ENCODE measurements at places on chromosomes 4 and X.

GRCh38 chr4:138686106-138686835, 329.3 kb upstream of the NOCT start:
- DNase-seq: no peak

GRCh38 chr4:2141762-2142451, 82.8 kb downstream of the NAT8L start:
- no peak for DNase-seq

- no peak for DNase-seq
Observed at GRCh38 chr4:148273501-148273986, 168.7 kb downstream of the NR3C2 start.

DNA sequence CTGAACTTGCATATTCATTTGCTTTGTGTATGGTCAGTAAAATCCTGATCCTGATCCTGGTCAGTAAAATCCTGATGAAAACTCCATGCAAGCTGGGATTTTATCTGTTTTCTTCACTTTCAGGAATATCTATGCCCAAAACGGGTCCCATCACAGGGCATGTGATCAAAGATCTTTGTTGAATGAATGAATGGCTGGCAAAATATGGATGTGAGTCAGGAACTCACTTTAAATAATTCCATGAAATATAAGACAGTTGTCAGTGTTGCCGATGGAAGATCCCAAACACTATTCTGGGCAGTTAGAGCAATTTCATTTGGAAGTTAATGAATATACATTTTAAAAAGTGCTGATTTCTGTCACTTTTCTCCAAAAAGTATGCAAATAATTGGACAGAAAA, 598.4 kb downstream of the GBA3 start:
- DNase-seq: no peak

DNA sequence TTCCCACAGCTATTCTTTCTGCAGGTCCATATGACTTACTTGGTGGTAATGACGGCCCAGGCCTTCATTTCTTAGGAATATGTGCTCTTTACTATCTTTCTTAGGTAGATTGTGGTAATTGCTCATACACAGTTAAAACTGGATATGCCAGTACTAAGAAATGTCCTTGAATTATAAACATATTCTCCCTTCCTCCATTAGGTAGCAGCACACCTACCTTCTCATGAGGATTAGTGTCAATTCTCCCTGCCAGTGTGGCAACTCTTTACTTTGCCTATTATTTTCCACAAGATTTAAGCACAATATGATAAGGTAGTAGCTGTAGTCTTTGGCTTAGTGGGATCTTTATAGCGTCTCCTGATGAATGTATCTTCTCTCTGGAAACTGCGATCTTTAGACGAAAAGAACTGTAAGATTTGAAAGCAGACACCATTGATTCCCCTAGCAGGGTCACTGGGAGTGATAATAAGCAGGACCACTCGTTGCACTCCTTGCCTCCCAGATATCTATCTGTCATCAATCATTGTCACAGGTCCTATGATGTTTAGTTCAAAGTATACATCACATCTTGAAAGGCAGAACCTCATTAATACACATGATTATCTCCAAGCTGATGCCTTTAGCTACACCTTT, 1240.7 kb downstream of the C4orf33 start:
- no peak for DNase-seq

- no peak for DNase-seq
Observed at GRCh38 chrX:3066555-3066954, 25.3 kb downstream of the ARSF start.

- DNase-seq: no peak
Observed at GRCh38 chr4:102308032-102308799, 37.1 kb downstream of the SLC39A8 start.

- DNase-seq: no peak
Observed at GRCh38 chr4:20773144-20773997, 73.1 kb downstream of the PACRGL start.

DNA sequence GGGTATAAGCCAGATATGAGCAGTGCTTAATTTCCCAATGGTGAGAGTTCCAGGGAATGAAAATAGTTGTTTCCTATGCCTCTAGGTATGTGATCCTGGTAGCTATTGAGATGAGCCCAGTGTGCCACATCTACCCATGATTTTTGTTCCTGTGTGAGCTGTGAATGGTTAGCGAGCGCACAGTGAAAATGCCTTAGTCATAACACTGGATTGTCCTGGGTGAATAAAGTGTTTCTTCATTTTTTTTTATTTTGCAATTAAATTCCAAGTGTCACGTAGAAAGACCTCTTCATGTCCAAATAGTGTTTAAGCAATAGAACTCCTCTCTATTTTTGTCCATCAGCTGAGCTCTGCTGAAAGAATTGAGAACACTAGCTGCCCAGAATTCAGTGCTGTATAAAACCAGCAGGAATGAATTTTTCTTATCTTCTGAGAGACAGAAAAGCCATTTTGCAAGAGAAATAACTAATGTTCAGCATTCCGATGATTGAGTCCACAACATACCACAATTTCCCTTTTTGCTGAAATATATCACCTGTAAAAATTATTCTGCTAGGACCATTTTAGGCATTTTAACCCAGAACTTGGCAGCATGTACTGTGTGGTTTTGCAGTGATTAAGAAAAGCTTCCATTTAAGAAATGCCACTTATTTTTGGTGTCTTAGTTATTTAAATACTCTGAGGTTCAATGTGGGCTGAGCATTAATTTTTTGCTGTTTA, 5.6 kb downstream of the MAOA start:
- no peak for DNase-seq

- DNase-seq: no peak
Observed at GRCh38 chrX:65451663-65452062, 82.9 kb downstream of the LAS1L start.

- DNase-seq: no peak
Observed at GRCh38 chr4:40334591-40335524, at the start of gene CHRNA9. Gene CHRNA9 (plus strand): TSS chr4:40335333. CDS start chr4:40335468, 135 bp downstream.

DNA sequence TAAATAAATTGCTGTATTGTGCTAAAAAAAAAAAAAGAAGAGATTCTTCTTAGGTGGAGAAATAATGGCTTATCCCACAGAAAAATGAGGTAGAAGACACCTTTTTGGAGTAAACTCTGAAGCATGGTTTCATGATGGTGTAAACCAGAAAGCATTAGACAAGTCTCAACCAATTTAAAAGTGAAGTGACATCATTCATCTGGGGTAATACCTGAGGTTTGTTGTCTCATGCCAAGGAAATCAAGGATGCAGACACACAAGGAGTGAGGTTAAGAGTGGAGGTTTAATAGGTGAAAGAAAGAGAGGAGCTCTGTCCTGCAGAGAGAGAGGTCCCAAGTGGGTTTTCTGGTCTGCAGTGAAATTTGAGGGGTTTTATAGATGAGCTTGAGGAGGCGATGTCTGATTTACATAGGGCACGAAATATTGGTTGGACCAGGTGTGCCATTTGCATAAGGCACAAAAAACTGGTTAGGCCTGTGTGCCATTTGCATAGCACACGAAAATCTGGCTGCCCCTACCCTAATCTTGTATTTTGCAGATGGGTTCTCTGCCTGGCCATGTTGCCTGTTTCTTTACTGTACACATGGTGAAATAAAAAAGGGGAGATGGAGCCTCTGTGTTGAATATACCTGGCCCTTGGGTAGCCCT, 25.0 kb upstream of the CWH43 start:
- no peak for DNase-seq

GRCh38 chr4:24519649-24520048, 64.7 kb downstream of the DHX15 start:
- DNase-seq: no peak

GRCh38 chr4:163911891-163912290, 417.4 kb downstream of the TMA16 start:
- no peak for DNase-seq

DNA sequence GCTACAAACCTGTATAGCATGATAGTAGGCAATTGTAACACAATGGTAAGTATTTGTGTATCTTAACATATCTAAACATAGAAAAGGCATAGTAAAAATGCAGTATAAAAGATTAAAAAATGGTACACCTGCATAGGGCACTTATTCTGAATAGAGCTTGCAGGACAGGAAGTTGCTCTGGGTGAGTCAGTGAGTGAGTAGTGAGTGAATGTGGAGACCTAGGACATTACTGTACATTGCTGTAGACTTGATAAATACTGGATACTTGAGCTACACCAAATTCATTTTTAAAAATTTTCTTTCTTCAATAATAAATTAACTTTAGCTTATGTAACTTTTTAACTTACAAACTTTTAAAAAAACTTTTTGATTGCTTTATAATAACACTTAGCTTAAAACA, 68.2 kb upstream of the MAML3 start:
- DNase-seq: no peak

- no peak for DNase-seq
Observed at GRCh38 chr4:73311428-73311827, 52.8 kb upstream of the ANKRD17 start.

DNA sequence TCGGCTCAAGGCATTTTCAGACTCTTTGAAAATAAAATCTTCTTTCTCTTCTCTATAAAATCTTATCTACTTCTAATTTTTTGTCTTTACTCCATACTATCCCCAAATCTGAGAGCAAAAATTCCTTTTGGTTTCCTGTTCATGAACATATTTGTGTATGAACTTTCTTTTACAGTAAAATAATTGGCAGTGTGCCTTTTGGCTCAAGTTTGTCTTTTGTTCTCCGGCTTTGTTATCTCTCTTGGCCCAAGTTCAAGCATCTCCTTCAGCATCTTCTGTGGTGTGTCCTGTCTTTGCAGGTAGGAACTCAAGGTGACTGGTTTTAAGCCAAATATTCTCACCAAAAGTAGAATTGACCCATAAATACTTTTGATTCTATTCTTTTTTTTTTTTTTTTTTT, 276.6 kb upstream of the FAT1 start:
- no peak for DNase-seq

- no peak for DNase-seq
Observed at GRCh38 chr4:157727163-157727562, 445.7 kb downstream of the GASK1B start.

- DNase-seq: no peak
Observed at GRCh38 chr4:20337261-20337664, 85.6 kb downstream of the SLIT2 start.

- DNase-seq: no peak
Observed at GRCh38 chr4:84530454-84530853, 31.4 kb upstream of the NKX6-1 start.

GRCh38 chr4:55547466-55547770, 709 bp upstream of the CLOCK start:
- DNase-seq: no peak

DNA sequence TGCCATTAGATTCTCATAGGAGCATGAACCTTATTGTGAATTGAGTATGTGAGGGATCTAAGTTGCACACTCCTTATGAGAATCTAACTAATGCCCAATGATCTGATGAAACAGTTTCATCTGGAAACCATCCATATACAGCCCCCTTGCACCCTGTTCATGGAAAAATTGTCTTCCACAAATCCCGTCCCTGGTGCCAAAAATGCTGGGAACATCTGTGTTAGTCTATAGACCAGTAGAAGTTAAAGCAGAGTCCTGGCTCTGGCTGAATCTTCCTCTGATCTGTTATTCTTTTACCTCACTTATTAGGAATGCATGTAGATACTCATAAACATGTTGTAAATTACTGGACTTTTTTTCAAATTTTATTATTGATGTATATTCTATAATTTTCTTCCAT, 29.2 kb downstream of the SULT1B1 start:
- DNase-seq: no peak

DNA sequence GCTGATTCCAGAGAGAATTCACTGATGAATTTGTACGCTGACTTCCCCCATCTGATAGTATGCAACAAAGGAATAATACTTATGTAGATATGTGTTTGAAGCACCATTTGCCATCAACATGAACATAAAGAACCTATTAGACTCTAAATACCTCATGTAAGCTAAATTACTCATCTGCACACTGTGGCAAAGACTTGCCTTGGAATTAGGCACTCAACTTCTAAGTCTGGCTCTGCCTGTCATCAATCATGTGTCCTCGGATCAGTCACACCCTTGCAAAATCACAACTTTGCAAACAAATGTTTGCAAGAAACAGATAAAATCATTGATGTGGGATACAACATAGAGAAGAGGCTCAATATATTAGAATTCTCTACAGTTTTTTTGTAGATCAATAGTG, 169.9 kb upstream of the LDB2 start:
- DNase-seq: no peak

GRCh38 chr4:43133566-43133965, 241.1 kb downstream of the GRXCR1 start:
- DNase-seq: no peak

GRCh38 chr4:121379276-121379675, 1.5 kb downstream of the QRFPR start:
- no peak for DNase-seq

DNA sequence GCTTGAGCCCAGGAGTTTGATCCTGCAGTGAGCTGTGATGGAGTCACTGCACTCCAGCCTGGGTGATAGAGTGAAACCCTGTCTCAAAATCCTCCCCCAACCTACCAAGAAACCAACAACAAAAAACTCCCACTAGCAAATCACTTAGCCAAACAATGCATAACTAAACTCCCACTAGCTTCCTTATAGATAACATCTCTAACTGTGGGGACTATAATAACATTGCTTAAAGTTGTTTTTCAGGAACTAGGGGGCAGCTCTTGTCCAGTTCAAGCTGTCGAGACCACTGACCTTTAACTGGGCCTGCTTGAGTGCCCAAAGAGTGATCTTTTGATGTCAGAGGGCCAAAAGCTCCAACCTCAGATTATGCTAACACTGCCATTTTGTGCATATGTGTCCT, 81.7 kb downstream of the FREM3 start:
- DNase-seq: no peak

DNA sequence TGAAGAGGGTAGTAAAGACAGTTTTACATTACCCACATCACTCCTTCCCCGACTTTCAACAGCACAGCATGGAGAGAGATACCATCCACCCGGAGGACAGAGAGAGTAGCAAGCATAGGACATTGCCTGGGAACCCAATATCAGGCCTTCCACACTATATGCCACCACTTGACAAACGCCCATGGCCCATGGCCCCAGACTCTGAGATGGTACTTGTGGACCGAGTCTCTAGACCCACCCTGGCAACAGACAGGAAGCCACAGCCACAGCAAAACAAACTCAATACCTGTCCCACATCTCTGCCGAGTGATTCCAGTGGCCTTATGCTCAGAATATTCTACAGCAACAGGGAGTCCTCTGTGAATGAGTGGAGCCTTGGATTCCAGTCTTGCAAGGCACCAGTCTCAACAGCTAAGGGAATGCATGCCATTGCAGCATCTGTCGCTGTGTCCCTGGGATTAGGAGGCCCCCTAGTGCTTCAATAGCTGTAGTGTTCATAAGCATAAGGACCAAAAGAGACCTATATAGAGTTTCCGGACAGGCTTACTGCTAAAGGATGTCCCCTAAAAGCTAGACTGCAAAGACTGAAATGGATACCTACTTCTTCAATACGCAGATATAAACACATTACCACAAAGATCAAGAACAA, 14.7 kb upstream of the CT55 start:
- no peak for DNase-seq

GRCh38 chrX:140817943-140818342, 108.4 kb downstream of the LINC00632 start:
- no peak for DNase-seq

DNA sequence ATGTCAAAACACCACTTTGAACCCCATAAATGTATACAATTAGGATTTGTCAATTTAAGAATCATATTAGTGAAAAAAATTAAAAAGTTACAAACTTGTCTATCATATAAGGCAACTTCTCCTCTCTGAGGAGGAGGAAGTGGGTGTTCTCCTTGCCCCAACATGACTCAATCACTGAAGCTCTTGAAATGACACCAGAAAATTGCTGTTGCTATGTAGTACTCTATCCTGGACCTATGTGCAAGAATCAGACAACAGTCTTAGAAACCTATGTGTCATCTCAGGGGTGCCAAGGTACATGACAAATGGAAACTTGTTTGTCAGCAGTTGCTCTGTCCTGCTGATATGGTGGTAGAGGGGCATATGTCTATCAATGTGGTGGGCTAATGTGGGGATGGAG, 47.7 kb downstream of the HMGB3 start:
- no peak for DNase-seq

GRCh38 chr4:183098019-183098722, 886 bp upstream of the WWC2 start:
- no peak for DNase-seq

All from stimulated activated CD8-positive, alpha-beta memory T cell treated with anti-CD3 and anti-CD28 coated beads, Interleukin-7, amount 100 ng/mL, for 1 hour (primary cell).